ENCODE measurements at places on chromosomes 2 and 18.

- no peak for DNase-seq
Observed at GRCh38 chr2:3289526-3289925, 88.1 kb downstream of the EIPR1 start.

DNA sequence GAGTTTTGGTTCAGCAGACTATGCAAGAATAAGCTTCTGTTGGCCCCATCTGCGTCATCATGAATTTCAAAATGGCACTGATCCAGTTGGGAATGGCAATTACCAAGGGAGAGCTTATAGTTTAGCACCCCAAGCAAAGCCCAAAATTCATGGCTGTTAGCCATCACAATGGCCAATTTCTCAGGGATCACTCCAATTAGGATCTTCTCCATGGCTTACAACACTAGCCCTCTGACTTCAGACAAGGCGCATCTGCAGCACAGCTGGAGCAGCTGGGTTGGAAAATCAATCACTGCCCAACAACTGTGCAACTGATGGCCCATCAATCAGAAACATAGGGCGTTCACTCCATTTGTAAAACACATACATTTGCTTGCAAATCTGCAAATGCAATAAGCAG lies 273.6 kb downstream of the SRBD1 start:
- no peak for DNase-seq

- DNase-seq = no peak
Observed at GRCh38 chr2:138949517-138949916, 169.3 kb upstream of the NXPH2 start.

DNA sequence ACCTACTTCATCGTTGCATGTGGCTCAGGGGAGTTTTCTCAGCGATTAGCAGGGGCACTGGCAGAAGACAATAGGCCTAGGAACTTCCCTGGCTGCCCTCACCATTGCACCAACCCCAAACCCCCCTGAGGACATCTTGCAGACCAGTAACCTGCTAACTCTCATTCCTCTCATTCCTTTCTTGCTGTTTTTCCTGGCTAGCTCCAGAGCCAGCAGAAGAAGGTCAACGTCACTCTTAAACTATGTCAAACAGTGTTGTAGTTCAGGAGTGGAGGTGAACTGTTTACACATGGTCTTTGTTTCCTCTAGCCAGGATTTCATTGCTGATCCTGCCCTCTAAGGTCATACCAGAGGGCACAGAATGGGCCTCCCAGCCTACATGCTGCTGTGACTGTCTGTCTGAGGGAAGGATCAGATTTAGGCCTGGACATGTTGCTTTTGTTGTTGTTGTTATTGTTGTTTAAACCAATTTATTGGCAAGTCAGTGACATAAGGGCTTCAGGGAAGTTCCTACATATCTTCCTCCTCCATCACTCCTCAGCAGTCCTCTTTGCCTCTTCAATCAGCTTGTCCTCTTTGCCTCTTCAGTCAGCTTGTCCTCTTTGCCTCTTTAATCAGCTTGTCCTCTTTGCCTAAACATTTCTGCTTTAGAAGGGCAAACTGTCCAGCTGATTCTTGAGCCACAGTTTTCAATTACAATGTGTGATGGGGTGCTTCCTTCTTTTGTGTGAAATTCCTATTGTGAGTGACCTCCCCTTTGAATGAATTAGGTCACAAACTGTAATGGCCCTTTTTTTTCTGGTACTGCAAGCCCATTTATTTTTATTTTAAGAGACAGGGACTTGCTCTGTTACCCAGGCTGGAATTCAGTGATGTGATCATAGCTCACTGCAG lies 471.9 kb upstream of the TNP1 start:
- DNase-seq = no peak

GRCh38 chr2:201918616-201919307 lies 112.4 kb downstream of the CDK15 start:
- no peak for DNase-seq

DNA sequence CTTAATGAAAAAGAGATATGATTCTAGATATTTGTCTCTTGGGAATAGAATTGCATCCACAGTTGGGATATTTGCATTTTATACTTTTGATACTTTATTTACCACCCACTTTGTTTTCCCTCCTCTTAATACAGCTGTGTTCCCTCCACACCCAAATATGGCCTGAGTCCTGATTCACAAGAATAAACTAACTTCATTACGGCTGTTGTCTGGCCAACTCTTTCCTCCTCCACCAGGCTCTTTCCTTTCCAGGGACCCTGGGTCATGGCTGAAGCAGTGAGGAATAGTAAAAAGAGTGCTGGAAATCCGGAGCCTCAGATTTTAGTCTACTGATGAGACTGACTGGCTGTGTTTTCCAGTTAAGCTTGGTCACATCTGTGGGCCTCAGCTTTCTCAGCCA lies 48.4 kb upstream of the STAM2 start:
- no peak for DNase-seq

DNA sequence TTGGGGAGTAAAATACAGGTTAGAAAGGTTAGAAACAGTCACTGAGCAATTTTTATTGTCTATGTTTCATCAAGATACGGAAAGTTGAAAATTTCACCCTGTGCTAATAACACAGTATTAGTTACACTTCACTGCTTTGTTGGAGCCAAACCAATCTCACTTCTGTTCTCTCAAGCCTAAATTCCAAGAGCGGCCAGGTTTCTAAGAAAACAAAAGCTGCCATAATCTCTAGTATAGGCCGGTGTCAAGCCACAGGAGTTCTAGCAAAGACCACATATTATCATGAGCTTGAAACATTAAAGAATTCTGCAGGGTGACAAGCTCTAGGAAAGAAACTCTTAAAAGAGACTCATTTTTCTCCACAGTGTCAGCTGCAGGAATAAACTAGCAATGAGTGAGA lies 128.7 kb downstream of the TXNL1 start:
- no peak for DNase-seq

DNA sequence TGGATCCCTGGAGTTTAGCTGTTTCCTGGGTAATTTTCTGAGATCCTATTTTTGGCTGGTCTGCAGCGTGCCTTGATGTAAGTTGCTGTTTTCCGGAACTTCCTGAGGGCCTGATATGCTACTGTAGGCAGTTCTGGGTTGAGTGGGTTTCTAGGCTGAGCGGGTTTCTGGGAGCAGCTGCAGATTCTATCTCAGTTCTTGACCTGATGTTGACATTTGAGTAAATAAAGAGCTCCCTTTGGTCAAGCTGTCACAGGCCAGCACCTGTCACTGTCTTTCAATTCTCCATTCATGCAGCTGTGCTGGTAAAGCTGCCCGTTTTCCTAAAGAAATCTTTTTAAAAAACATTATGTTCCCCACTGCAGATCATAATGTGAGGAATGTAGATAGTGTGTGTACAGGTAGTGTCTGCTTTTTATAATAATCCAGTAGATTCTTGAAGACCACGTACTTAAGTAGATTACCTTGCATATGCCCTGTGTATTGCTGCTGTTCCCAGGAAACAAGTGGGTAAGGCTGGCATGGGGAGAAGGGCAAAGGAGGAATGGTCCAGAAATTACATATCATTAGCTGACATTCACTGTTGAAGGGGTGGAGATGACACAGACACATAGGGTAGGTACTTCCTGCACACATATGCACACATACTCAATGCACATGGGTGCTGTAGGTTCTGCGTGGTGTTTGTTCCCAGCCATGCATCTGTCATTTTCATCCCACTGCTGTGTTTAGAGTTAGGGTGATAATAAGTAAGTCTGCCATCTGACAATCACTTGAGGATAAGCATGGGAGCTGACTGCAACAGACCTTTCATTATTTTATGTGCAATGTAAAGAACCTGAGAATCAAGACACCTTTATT lies 25.9 kb downstream of the CD28 start:
- no peak for DNase-seq

DNA sequence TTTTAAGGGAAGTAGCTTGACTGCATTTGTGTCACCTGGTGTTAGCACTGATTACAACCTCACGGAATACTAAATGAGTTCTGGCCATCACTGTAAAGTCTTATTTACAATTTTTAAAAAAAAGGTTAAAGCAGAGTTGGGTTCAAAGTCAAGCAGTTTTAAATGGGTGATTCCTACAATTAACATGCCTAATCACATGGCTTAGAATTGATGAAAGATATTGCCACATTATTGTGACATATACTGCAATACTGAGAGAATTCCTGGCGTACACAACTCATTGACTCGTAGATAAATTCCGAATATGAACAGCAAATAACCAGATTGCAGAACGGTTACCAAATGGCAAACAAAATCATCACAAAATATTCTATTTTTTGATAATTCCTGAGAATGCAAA lies 34.2 kb downstream of the ROCK2 start:
- DNase-seq = no peak

GRCh38 chr2:53130441-53130943 lies 637.1 kb upstream of the CHAC2 start:
- DNase-seq = no peak

DNA sequence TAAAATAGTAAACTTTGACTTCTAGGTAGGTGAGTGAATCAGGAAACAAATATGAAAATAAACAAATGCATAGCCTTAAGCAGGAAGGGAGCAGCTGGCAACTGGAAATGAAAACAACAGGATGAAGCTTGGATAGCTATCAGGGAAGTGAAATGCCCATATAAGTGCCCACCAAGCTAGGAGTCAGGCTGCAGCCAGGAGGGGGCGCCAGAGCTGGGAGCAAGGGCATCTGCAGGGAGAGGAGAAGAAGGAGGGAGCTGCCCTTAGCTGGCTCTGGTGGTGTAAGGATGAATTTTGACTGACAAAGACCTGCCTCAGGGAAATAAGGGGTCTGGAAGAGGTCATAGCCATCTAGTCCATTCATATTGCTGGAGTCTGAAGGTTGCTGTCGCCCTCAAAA lies 298.3 kb downstream of the TDRD15 start:
- no peak for DNase-seq

GRCh38 chr2:222797261-222797660 lies 63.6 kb upstream of the ACSL3 start:
- DNase-seq = no peak

DNA sequence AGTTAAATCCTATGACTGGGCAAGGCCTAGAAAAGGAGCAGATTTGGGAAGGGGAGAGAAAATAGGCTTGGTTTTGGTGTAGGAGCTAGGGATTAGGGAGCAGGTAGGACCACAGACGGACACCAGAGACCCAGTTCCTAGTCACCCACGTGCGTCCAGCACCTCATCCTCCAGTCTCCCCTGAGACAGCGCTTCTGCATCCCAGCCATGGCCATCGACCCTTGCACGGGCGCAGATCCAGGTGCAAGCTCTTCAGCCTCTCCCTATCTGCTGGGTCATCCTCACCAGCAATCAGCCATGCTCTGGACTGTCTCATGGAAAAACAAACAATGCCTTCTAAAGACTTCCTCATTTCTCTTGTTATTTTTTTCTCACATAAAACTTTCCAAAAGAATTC lies 246.8 kb upstream of the RAB6C start:
- DNase-seq = no peak

DNA sequence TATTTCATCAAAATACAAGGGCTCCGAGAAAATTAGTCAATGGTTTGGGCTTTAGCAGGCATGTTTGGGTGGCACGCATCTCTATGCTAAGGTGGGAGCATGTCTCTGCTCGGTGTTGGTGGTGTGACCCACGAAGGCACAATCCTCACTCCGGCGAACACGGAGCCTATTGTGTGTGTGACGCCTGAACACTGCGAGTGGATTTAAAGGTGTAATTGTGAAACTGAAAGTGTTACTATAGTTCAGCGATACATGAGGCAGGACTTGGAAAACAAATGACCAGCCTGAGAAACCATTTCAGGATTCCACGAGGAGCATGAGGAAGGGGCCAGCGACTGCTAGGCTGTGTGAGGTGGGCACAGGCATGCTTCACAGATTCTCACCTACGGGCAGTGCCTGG lies 41.7 kb upstream of the LDLRAD4 start:
- no peak for DNase-seq

DNA sequence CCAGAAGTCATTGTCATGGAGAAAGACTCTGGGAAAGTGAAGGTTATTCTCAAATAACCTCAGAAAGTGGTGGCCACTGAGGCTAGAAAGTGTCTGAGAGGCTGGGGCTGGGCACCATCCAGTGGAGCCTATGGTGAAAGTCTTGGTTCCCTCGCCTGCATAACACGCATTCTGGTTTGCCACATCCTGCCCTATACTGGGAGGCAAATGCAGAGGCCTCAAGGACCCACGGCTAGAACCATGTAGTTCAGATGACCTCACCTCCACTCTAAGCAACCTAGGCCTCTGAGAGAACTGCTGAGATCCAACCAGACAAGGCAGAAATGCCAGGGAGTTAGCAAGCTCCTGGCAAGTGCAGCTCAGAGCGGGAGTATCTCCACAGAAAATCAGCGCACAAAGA lies 5.1 kb downstream of the ITGB6 start:
- no peak for DNase-seq

GRCh38 chr2:173547499-173547898 lies 192.8 kb downstream of the CDCA7 start:
- DNase-seq = no peak

DNA sequence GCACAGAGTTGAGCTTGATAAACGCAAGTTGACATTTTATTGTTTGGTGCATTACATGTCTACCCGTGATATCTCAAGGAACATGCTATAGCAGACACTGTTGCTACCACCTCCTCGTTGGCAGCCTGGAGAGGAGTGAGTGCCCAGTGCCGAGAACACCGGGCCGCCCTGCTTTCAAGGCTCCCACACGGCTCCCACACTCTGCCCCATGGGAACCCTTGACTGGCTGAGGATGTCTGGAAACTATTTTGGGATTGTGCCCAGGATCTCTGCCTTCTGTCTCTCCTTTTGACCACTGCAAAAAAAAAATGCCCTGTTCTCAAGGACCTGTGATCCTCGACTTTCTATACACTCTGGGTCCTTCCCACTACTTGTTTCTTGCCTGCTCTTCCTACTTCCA lies 21.1 kb downstream of the TET3 start:
- no peak for DNase-seq

GRCh38 chr2:168003876-168004275 lies 243.5 kb downstream of the STK39 start:
- no peak for DNase-seq

GRCh38 chr2:42905341-42906110 lies 113.1 kb upstream of the HAAO start:
- DNase-seq = no peak

DNA sequence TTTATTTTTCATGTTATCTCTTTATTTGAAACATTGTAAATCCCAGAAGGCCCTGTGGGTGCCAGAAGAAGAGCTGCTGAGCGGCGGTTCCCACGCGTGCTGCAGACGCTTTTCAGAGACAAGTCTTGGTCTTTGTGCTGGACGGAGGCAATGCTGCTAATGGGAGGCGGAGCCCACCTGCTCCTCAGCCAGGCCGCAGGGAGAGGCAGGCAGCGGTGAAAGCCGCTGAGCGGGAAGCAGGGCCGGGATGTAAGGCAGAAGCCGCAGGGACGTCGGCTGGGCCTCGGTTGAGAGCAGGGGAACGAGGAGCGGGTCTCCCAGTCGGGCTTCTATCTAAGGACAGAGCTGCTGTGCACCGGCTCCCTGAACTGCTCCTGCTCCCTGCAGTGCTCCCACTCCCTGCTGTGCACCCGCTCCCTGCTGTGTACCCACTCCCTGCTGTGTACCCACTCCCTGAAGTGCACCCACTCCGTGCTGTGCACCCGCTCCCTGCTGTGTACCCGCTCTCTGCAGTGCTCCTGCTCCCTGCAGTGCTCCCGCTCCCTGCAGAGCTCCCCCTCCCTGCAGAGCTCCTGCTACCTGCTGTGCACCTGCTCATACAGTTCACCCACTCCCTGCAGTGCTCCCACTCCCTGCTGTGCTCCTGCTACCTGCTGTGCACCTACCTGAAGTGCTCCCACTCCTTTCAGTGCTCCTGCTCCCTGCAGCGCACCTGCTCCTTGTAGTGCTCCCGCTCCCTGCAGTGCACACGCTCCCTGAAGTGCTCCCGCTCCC lies 16.4 kb downstream of the TMEM18 start:
- no peak for DNase-seq

All from activated T-cell treated with anti-CD3 and anti-CD28 coated beads, Interleukin-2, amount 50 U/mL, for 1 hour (primary cell).